ENCODE measurements at places on chromosomes 1 and 21.

DNA sequence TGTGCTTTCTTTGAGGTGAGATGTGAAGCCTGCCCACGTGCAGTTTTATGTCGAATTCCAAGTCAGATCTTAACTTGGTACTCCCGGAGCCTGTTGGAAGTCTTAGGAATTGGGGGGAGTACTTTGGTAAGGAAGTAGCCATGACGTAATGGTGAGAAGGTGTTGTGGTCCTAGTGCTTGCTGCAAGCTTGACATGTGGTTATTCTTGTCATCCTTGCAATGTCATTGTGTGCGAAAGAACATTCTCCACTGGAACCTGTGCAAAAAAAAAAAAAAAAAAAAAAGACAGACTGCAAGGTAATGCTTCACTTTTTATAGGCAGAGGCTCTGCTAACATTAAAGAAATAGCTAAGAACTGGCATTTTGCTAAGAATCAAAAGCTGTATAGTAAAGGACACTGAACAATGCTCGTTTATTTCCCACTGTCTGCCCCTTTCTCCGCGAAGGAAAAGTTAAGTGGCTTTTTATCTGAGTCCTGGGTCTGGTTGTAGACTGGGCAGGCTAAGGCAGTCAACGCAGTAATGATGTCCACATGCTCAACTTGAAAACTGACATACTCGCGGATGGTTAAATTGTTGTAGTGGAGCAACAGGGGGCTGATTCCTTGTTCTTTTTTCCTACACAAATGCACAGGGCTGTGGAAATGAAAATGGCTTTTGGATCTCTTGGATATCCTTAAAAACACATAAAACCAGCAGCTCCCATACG, 2.1 kb downstream of the KAZN start:
- no peak for DNase-seq

GRCh38 chr1:115090540-115090939, 1.2 kb upstream of the TSPAN2 start:
- no peak for DNase-seq

- DNase-seq, result no peak
Measured at GRCh38 chr1:32042330-32042729, 28.7 kb downstream of the KHDRBS1 start.

- DNase-seq, result no peak
Measured at GRCh38 chr1:119368554-119368953, at the start of gene HAO2. HAO2 (plus strand) TSS chr1:119368785; CDS start chr1:119381086, 12,301 bp downstream.

DNA sequence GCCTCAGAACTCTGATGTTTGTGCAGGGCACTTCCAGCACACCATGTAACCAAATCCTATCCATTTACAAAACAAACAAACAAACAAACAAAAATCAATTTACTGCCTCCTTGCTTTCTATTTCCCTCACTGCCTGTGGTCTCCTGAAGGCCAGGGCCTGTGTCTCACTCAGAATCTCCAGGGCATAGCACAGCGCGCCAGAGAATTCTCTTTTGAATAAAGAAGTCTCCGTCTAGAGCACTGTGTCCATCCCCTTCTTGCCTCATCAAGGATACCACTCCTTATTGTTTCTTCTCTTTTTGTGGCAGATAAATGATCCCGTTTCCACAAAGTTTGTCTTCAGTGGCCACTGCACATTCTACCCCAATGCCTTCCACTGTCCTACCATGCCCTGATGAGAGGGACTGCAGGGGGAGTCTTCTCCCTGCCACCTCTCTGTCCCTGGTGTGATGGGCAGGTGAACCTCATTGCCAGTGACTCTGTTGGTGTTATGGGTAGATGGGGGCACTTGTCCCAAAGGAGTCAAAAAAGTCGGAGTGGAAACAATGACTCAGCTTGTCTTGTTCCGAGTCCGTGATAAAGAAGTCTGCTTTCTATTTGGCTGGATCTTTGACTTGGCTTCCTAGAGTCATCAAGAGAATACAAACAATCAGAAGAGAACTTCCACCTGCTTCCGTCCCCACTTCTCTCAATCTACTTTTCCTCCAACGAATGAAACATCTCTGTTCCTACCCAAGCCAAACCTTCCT, 30.0 kb downstream of the XCL2 start:
- no peak for DNase-seq

DNA sequence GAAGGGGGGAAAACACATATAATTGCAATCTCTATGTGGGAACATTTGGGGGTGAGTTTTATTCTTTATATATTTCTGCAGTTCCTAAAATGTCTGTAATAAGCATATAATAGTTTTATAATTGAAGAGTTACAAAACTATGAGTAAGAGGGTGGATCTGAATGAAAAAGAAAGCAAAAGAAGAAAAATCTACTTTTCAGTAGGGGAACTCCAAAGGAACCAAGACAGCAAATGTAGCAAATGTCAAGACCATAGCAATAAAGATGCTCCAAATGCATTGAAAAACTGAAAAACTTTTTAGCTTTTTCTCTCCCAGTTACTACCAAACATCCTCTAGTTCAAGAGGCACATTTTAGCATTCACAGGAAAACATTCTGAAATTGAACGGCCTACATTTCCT, 434.8 kb downstream of the LMO4 start:
- DNase-seq, result no peak

GRCh38 chr1:219924342-219924741, 4.0 kb downstream of the SLC30A10 start:
- no peak for DNase-seq
